ENCODE measurements at places on chromosomes 7 and 10. TPM values are rescaled to one million over a fixed set of nuclear protein-coding genes. Genes with fewer than 3 reads are reported as not detected.

DNA sequence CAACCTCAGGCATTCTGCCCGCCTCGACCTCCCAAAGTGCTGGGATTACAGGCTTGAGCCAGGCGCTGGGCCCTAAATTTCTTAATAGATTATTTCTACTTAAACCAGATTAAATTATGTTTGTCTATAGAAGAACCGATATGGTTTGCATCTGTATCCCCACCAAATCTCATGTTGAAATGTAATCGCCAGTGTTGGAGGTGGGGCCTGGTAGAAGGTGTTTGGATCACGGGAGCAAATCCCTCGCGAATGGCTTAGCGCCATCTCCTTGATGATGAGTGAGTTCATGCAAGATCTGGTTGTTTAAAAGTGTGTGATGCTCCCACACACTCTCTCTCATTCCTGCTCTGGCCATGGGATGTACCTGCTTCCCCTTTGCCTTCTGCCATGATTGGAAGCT is 109.3 kb upstream of the NANOS1 start:
- no peak for DNase-seq

GRCh38 chr7:39589323-39590111 is 23.3 kb downstream of the YAE1 start:
- no peak for DNase-seq

DNA sequence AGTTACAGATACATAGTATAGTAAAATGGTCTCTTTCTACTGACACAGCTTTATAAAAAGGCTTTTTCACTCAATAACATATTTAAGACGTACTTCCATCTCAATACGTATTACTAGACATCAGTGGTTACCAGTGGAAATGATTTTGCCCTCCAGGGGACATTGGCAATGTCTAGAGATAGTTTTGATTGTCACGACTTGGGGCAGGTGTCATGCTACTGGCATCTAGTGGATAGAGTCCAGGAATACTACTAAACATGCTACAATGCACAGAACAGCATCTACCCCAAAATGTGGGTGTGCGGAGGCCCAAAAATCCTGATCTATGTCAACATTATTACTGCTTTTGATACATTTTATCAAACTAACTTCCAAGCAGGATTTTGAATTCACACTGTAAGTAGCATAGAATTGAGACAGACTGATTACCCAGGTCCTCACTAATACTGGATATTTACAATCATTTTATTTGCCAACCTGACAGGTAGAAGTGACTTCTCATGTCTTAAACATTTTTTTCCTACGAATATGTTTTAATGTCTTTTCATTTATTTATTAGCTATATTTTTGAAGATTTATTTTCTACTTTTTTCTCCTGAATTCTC is 53.8 kb downstream of the HGF start:
- DNase-seq, result no peak

DNA sequence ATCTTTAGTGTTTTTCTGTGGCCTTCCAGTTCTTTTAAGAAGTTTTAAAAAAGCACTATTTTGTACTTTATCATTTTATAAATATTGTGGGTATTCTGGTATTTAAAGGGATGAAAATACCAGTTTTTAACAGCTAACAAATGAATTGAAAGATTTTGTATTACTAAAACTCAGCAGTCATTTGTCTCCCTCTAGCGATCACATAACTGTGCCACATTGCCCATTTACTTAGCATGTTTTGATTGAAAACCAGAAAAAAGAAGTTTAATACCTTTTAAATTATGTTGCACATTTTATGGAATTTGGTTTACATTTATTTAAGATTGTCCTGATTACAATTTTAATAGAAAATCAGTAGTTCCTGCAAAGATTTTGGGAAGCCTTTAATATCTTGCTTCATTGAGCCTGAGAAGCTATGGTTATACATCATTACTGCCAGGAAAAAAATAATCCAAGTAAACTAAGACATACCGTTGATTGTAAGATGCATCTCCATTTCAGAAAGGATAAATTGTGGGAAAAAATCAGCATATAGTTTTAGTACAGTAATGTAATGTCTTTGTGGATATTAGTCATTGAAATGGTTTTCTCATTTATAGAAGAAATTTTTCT is 34.9 kb downstream of the TAX1BP1 start:
- no peak for DNase-seq

GRCh38 chr10:5023177-5023805 is 19.6 kb upstream of the AKR1C2 start:
- DNase-seq, result no peak

DNA sequence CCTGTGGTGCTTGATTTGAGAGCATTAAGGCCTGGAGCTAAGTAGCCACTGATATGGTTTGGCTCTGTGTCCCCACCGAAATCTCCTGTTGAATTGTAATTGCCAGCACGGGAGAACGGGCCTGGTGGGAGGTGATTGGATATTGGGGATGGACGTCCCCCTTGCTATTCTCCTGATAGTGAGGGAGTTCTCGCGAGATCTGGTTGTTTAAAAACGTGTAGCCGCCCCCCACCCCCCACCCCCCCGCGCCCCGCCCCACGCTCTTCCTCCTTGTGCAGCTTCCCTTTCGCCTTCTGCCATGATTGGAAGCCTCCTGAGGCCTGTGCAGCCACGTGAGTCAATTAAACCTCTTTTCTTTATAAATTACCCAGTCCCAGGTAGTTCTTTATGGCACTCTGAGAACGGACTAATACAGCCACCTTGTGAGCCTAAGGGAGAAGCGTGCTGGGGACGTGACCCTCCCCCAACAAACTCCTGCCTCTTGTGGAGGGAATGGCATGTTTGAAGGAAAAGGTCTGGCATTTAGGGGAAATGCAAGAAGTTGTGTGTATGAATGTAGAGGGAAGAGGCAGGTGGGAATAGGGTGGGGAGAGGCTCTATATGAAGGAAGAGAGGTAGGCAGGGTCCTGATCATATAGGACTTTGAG is 118.0 kb upstream of the KMT2C start:
- no peak for DNase-seq

GRCh38 chr7:87498893-87499292 is 23.4 kb upstream of the ABCB4 start:
- DNase-seq, result no peak

DNA sequence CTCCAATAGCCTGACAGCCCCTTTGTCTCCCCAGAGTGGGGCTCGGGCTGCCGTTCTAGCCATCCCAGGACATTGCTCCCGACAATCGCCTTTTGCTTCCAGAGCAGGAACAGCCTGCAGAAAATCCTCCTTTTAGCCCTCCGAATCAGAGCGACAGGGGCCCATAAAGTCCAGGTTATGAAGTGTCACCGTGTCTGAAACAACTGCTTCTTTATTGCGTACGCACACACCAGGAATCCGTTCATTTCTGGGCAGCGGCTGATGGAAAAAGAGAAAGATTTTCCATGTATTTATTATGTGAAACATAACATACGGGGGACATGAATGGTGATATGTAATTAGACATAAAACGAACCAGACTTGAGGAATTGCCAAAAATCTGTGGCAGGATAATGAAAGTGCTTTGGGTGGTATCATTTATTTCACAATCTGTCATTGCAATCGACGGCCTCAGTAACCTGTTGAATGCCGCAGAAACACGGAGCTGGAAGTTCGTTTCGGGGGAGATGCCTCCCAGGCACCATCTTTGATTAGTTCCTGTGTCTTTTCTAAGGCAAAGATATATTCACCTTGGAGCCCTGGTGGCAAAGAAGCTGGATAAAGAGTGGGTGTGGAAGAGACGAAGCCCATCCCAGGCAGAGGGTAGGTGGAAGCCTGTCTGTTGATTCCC is 48.1 kb downstream of the FAM241B start:
- DNase-seq, result no peak

DNA sequence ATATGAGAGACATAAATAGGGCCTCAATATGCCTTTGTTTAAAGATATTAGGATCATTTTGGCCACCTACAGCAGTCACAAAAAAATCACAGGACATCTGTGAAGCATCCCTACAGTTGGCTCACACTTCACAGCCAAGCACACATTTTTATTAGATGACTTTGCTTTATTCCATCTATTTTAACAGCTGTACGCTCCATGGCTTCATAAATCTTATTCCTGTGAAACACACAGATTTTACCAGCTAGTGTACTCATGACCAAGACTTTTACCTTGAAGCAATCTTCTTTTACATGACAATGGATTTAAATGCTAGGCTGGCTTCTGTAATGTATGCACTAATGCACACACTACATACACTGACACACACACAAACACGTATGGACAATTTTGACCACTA is 254.8 kb upstream of the PITRM1 start:
- DNase-seq, result no peak

DNA sequence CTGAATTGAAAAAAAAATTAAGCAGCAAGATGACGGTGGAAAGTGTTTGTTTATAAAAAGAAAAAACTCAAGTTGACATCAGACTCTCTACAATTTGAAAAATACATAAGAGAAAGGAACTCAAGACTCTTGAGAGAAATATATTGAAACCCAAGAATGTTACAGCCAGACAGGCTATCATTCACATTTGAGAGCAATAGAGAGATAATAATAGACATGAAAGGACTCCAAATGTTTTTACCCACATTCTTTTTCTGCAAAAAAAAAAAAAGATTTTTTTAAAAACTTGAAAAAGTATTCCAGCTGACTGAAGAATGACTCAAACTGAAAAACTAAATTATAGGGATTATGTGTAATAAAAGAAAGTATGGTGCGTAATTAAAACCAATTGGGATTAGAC is 532.4 kb downstream of the INHBA start:
- DNase-seq, result no peak

GRCh38 chr10:71547876-71548846 is 151.4 kb downstream of the CDH23 start:
- peak; percentile 72 for DNase-seq

- DNase-seq, result no peak
Observed at GRCh38 chr7:28161331-28161730, 19.3 kb downstream of the JAZF1 start.

GRCh38 chr10:80015911-80016830 is 62.3 kb upstream of the TMEM254 start:
- no peak for DNase-seq

DNA sequence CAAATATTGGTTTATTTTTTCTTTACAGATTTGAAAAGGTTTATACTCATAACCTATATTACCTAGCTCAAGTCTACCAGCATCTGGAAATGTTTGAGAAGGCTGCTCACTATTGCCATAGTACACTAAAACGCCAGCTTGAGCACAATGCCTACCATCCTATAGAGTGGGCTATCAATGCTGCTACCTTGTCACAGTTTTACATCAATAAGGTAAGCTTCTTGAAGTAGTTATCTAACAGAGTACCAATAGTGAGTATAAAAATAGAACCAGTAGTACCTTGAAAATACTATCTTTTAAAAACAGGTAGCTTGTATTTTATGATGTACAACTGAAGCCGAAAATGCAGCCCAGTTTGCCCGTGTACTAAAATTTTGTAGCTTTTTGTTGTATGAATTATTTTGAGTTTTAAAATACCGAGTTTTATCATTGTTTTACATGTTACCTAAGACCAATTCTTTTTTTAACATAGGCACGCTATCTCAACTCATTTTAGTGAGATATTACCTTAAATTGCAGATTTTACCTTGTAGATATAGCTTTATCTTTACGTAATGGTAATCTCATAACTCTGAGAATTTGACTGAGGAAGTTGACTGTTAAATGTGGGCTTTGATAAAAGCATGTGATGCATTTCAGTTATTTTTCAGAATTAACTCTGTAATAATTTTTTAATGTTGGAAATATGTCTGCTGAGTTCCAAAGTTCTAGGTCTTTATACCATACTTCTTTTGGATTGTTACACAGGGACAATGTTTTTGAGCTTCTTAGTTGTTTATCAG is 17.3 kb downstream of the KIFBP start:
- no peak for DNase-seq

GRCh38 chr10:130801276-130801675 is 510.2 kb downstream of the TCERG1L start:
- no peak for DNase-seq

DNA sequence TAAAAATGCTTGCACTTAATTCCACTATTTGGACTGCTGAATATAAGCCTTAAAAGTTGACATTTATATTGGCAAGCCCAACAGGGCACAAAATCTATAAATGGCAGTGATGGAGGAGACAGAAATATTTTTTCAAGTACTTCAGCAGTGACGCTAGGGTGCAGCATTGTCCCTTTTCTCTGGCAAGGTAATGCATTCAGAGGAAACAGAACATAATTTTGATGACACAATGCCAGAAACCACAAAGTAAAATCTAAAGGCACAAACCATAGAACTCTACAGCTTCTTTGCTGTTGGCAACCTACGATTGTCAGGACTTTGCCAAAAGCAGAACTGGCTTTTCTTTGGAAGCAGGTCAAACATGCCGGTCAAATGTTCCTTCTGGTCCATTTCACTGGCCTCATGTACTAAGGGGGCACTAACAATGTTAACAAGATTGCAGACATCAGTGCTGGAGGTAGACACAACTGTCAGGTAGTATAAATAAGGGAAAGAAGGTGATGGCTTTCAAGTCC is 30.9 kb upstream of the FAM133B start:
- peak; percentile 76 for DNase-seq

DNA sequence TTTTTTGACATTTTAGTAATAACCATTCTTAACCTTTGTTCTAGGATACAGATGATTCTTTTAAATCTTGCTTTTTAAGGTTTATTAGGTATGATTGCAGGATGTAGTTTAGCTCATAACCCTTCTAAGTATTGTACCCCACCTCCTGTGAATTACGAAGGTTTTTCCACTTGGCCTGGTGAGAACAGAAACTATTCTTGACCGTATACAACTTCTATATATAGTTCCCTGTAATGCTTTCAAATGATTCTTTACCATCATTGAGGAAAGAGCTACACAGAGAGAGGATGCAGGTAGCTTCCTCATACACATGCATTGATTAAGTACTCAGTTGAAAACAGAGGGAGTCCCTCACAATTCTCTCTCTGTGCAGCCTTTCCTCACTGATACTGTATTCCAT is 86.3 kb downstream of the PALS2 start:
- no peak for DNase-seq

DNA sequence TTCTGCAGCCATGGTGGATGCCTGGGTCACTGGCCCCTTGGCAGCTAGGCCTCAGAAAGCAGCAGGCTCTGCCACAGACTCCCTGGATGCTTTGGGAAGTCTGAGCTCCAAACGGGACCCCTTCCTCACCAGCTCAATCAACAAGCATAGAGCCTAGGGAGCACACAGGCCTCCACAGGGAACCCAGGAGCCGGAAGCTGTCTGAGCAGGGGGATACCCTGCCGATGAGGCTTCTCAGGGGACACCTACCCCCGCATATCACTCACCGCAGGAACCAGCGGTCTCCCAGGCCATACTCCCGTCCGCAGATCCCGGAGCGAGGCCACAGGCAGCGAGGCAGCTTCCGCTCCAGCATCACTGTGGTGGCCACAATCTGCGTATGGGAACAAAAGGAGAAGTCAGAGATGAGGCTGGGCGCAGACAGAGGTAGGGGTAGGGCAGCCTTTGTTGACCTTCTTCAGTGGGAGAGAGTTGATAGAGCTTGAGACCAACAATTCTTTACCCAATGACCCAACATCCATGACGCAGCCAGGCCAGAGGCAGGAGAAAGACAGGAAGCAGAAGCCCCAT is 13.4 kb downstream of the TRPV6 start:
- no peak for DNase-seq

Gene CYP17A1
- 0.18 TPM for total RNA-seq

Gene ARHGEF5
- total RNA-seq, result 12.8 TPM

Gene MYO3A
- 0.18 TPM for total RNA-seq

Gene VCL
- total RNA-seq, result 165 TPM

Gene LRGUK
- 0.76 TPM for total RNA-seq

Gene CUZD1
- total RNA-seq, result 0.80 TPM

Gene OR2A12
- total RNA-seq, result not detected

Gene ZNF117
- 24.4 TPM for total RNA-seq

All from sciatic nerve (tissue), 2 donors.